NCI-H1417 treated with DMSO at 0.1 percent for 48 hours (cell line): ENCODE measurements at places on chromosomes 3 and 15.

- DNase-seq = no peak
These were observed 90.2 kb upstream of the CHD2 start for GRCh38 chr15:92809880-92810361.

GRCh38 chr3:53822331-53822741 lies 23.9 kb downstream of the CHDH start:
- DNase-seq = no peak

DNA sequence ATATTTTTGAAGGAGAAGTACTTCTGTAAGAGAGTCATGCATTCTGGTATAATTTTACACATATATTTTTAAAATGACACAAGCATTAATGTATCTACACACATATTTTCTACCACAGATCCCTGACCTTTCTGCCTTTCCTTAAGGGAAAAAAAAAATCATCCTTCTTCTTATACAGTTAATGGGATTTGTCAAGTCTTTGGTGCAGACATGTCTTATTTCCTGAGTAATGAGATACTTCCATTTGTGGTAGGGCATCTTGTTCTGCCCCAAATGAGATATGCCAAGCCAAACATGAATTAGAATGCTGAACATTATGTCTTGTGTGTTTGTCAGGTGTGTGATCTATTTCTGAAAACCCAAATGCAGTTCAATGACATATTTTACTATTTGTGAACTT lies 329.9 kb downstream of the RBMS3 start:
- DNase-seq = no peak

DNA sequence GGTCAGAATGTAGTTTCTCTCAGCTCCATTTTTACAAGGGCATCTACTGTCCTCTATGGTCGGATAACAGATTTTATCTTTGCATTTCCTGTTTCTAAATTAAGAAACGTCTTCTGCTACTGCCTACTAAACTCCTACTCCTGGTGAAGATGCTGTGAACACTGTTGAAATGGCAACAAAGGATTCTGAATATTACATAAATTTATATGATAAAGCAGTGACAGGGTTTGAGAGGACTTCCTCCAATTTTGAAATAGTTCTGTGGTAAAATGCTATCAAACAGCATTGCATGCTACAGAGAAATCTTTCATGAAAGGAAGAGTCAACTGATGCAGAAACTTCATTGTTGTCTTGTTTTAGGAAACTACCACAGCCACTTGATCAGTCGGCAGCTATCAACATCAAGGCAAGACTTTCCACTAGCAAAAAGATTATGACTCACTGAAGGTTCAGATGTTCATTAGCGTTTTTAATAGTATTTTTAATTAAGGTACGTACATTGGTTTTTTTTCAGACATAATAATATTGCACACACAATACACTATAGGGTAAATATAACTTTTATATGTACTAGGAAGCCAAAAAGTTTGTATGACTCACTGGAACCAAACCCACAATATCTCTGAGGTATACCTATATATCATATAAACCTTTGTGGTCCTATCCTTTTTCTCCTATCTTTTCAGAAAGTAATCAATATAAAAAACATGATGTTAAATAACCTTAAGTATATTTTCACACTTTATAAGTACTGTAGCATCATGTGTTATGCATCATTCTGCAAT lies 156.1 kb downstream of the STAG1 start:
- no peak for DNase-seq

DNA sequence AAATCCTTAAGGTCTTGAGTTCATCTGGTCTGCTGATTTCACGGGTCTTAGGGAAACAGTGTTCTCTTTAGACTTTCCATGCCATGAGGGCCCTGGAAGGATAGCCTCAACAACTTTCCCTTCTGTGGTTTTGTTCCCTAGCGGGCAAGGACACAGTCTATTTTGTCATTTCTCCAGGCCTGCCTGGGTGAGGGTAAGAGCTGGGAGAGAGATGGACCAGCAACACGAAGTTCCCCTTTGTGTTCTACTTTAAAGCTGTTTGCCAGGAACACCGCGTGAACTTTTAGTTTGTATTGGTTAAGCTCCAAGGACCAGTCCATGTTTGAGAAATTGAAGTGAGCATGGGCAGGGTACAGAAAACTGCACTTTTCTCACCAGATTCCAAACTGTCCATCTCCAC lies 20.9 kb downstream of the ST3GAL6 start:
- DNase-seq = no peak

DNA sequence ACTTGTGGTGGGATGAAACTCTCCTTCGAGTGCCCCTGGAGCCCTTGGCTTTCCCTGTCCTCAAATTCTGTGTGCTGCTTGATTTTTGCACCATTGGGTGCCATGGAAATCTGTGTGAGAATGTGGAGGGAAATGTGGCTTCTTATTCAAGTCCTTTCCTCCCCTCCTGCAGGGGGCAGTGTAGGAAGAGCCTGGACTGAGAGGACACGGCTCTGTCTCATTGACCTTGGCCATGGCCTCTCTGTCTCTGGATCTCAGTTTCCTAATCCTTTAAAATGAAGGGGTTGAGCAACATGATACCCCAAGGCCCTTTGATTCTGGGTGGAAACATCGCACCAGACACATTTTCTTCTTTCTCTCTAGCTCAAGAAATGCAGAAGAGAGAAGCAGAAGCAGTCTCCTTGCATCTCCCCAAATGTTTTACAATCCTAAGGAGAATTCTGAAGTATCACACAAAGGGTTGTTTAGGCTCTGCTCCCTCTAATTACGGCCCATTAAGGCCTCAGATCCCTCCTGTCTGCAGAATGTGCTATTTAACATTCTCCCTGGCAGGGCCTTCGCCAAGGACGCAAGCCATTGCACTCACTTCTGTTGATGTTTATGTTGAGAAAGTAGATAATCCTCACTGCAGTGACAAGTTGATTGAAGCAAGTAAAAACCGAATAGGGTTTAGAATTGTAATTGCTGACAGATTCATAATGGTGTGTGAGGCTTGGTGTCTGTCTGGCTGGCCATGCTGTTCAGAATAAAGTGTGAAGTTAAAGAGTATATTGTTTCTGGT lies 169.1 kb downstream of the TPRG1 start:
- DNase-seq = no peak

- no peak for DNase-seq
These were observed 28.1 kb downstream of the ITGB5 start for GRCh38 chr3:124859025-124859424.

GRCh38 chr15:88232771-88233201 lies 23.8 kb downstream of the NTRK3 start:
- DNase-seq = no peak

- no peak for DNase-seq
These were observed 17.1 kb downstream of the TPM1 start for GRCh38 chr15:63059573-63060216.

- DNase-seq = no peak
These were observed 21.9 kb upstream of the THSD4 start for GRCh38 chr15:71093054-71094024.

DNA sequence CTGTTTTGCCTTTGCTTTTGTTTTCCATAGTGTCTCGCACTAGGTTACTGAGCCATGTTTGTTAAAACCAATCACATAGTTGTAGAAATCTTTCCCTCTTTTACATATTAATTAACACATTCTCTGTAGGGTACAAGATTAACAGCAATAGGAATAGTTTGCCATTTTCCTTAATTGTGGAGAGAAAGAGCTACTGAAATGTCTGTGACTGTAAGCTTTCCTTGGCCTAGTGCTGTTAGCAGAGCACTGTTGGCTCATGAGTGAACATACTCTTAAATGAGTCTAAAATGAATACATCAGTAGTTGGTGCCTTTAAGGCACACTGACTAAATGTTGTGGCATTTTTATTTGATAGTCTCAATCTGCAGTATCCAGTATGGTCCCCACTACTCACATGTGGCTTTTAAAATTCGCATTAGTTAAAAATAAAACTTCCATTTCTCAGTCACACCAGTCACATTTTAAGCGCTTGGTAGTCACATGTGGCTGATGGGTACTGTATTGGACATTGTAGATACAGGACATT lies 28.2 kb downstream of the CHD2 start:
- no peak for DNase-seq

DNA sequence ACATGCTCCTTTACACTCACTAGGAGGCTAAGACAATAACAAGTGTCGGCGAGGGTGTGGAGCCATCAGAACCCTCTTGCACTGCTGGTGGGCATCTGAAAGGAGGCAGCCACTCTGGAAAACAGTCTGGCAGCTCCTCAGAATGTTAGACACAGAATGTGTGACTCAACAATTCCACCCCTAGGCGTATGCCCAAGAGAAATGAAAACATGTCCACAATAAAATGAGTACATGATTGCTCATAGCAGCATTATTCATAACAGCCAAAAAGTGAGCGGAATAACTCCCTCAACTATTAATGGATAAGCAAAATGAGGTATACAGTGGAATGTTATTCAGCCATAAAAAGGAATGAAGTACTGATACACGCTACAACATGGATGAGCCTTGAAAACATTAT lies 57.8 kb downstream of the WNT7A start:
- DNase-seq = no peak

- DNase-seq = no peak
These were observed 206.8 kb upstream of the STRIT1 start for GRCh38 chr3:155500194-155500818.

GRCh38 chr3:171846597-171846996 lies 3.4 kb downstream of the TMEM212 start:
- no peak for DNase-seq
